ENCODE measurements at places on chromosomes 4 and X.

GRCh38 chr4:157282019-157282418, 61.5 kb downstream of the GRIA2 start:
- DNase-seq: no peak

- no peak for DNase-seq
Measured at GRCh38 chr4:94544811-94545210, 93.1 kb downstream of the PDLIM5 start.

GRCh38 chr4:40621592-40622512, 7.8 kb downstream of the RBM47 start:
- peak; percentile 64 for DNase-seq

DNA sequence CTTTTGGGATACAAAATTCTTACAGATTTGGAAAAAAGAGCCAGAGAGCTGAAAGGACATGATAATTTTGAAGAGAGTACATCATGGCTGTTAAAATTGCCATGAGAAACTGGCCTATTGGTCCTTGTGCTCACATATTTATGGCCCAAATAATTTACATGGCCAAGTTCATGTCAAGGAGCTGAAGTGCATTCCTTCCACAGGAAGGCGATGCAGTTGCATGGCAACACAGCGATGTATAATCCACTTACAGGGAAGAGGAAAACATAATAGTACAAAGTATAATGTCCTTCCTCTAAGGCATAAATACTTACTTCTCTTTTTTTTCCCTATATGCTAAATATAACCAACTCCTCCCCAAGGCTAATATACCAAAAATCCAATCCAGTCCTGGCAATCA, 914.5 kb upstream of the AGA start:
- no peak for DNase-seq

GRCh38 chrX:7269991-7270390, 122.0 kb upstream of the PUDP start:
- no peak for DNase-seq

DNA sequence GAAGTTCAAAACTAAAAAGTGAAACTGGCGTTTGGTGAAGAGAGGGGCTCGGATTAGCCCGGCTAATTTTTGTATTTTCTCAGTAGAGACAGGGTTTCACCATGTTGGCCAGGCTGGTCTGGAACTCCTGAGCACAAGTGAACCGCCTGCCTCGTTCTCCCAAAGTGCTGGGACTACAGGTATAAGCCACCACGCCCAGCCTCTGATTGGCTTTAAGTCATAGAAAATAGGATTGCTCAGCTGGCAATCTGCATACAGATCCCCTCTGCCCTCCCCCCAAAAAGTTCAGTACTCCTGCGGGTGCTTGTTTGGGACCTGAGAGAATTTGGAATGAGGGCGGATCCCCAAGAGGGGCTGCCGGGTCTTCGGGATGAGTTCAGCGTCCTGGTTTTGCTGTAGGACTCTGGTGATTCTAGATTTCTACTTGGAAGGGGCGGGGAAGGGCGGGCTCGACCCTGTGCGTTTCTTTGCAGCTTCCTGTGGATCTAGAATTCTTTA, 537 bp upstream of the PRKX start:
- DNase-seq: no peak

- peak; percentile 54 for DNase-seq
Measured at GRCh38 chr4:147760695-147761094, 28.8 kb downstream of the ARHGAP10 start.

DNA sequence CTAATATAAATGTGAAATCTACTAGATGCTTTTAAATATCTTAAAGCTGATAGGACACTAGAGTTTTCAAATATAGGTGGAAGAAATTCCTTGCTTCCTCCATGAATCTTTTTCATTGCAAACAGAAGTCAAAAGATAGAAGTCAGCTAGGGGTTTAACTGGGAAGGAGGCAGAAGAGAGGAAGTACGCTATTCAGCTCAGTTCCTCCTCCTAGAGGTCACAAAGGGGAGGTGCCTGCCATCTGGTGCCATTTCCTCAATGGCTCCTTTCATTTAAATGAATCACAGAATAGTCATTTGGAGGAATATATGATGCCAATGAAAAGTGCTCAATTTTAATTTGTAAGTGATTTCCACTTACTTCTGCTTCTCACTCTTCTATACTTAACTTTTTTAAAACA, 8.5 kb downstream of the COL25A1 start:
- DNase-seq: no peak
